ENCODE measurements at places on chromosomes 2 and 18. TPM values are rescaled to one million over a fixed set of nuclear protein-coding genes. Genes with fewer than 3 reads are reported as not detected.
A peak's percentile ranks its signal among the peaks of the same experiment; 100 is the strongest.

Gene ERFE
- 6.3 TPM for total RNA-seq

Gene DPY30
- 28.6 TPM for total RNA-seq

- no peaks in the 10 kb centered on the region for H3K36me3 ChIP-seq
- H3K4me1 ChIP-seq = no peaks in the 10 kb centered on the region
- H3K27me3 ChIP-seq = no peaks in the 10 kb centered on the region
- no peak overlapping the region for H3K4me3 ChIP-seq
These were observed 62.9 kb upstream of the MSH6 start for GRCh38 chr2:47720036-47720435.

DNA sequence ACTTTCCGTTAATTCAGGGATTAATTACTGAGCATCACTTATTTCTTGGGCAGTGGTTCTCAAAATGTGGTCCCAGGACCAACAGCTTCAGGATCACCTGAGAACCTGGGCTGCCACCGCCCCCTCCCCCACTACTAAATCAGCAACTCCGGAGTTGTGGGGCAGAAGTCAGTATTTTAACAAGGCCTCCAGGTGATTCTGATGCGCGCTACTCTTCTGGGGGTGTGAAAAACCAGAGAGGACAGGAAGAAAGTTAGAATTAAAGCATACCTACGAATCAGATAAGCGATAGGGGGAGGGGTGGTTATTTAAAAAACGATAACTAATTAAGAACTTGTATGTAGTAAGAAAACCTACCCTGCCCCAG is 319 bp downstream of the ZSCAN30 start:
- no peak for DNase-seq
- peaks cover 12% of the 10 kb centered on the region for H3K4me1 ChIP-seq
- H3K27ac ChIP-seq = peak overlapping the region; percentile 80
- H3K27me3 ChIP-seq = no peaks in the 10 kb centered on the region
- H3K36me3 ChIP-seq = peaks cover 20% of the 10 kb centered on the region
